Dorsolateral prefrontal cortex (tissue), 122 donors: ENCODE measurements at places on chromosomes 4 and X. TPM values are rescaled to one million over a fixed set of nuclear protein-coding genes. Genes with fewer than 3 reads are reported as not detected.

GRCh38 chrX:68652326-68653170 is 5.1 kb downstream of the STARD8 start:
- DNase-seq, result no peak

DNA sequence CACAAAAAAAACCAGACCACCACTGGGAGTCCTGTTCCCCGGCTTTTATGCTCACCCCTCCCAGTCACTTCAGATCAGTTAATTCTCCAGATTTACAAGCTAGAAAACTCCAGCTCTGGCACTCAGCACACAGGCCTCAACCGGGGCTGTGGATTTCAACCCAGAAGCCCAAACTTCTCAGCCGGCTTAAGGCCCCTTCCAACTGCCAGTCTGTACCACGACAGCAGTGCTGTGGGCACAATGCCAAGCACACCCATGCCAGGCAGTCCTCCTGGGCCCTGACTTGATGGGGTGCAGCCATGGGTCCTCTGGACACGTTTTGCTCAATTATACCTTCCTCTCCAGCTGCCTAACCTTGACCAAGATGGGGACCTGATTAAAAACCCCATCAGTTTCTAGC is 12.2 kb downstream of the SOD3 start:
- DNase-seq, result no peak

DNA sequence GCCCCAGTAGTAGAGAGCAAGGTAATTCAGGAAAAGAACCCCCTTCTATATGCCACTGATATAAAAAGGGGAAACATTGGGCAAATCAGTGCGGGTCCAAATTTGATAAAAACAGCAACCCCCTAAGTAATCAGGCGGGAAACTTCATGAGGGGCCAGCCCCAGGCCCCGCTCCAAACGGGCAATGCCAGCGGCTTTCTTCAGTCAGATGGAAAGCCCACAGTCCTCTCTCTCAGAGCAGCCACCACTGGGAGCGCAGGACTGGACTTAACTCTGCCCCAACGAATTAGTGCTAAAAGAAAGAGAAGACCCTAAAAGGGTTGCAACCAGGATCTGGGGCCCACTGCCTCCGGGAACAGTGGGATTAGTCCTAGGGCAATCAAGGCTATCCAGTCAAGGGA is 9.9 kb downstream of the MAGEA11 start:
- no peak for DNase-seq

DNA sequence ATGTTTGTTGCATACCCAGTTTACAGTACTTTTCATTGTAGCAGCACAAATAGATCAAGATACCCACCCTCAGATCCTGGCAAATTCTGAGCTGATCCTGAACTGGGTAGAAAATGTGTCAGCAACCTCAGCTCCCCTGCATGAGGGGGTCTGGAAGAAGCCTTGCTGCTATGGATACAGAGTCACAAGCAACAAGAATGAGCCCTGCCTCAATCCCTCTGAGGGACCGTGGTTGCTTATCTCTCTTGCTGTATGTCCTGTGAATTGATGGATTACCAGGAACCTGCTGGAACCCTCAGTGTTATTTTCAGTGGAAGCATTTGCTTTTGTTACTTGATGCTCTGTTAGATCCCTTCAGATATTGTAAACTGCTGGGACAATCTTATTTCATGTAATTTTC is 331.0 kb downstream of the STIM2 start:
- DNase-seq, result no peak

- no peak for DNase-seq
Observed at GRCh38 chr4:113784497-113785250, 23.1 kb upstream of the CAMK2D start.

GRCh38 chr4:94000559-94000958 is 172.0 kb downstream of the ATOH1 start:
- DNase-seq, result no peak

- DNase-seq, result no peak
Observed at GRCh38 chr4:112284166-112284565, 1.5 kb downstream of the TIFA start.

DNA sequence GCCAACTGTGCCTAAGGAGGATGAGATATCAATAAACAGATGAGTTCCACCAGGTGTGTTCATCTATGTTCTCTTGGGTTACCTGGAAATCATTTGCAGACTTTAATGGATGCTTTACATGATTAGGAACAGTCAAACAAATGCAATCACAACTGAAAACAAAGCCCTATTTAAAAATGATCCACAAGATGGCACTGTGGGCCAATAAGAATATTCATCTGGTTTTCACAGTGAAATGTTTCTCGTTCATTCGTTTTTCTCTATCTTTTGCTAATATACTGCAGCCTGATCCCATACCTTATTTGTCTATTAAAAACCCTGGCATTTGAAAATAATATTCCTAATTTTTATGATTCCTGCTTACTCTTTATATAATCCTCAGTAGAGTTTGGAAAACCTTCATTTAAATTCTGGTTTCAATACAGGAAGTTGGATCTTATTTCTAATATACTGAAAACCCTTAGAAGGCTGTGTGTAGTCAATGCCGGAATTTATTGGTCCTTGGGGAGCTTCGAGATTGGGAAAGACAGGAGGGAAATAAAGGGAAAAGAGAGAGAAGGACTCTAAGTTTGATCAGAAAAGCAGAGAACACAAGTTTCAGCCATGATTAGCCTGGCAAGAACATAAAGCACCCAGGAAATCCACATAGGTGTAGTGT is 63.8 kb upstream of the TAPT1 start:
- no peak for DNase-seq

- DNase-seq, result no peak
Observed at GRCh38 chrX:49291615-49292337, 11.7 kb upstream of the GAGE10 start.

GRCh38 chr4:155734065-155734464 is 24.8 kb upstream of the GUCY1B1 start:
- DNase-seq, result no peak

DNA sequence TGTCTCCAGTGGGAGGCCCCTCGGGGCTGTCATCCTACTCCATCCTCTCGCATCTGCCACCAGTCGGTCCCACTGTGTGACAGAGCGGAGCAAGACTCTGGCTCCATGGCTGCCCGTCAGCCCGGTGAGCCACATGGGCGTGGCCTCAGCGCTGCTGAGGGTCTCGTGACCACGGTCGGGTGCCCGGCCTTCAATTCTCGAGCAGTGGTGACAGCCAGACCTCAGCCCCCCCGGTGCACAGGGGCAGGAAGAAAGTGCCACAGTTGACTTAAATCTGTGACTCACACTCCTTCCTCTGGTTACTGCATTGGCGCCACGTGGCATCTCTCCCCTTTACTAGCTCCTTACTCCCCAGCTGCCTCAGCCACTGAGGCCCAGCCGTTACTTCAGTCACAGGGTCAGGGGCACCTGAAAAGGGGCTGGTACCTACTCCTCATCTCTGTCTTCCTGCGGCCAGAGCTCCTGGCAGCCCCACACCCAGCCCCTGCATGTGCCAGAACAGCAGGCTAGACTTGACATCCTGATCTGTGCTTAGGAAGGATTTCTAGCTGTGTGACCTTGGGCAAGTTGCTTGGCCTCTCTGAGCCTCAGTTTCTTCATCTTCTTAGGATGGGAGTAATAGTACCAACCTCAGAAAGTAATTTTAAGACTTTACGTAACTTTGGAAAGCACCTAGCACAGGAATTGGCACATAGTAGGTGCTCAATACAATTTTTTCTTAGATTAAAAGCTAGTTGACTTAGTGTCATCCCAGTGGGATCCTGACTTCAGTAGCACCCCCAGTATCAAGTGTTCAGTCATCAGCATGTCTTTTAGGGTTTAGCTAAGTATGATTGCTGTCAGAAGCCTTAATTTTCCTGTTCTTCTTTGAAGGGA is 66.1 kb downstream of the TNIP2 start:
- DNase-seq, result no peak

GRCh38 chr4:107467461-107467860 is 252.6 kb downstream of the PAPSS1 start:
- DNase-seq, result no peak

The TLR1 gene
- total RNA-seq, result 6.6 TPM

The PAGE4 gene
- not detected for total RNA-seq

The IRF2 gene
- total RNA-seq, result 26.9 TPM

The ERCC6L gene
- not detected for total RNA-seq

The SMR3B gene
- total RNA-seq, result not detected
